ENCODE measurements at places on chromosomes 11 and 22.

- no peak for DNase-seq
Measured at GRCh38 chr11:114914231-114915005, 236.1 kb downstream of the NXPE2 start.

DNA sequence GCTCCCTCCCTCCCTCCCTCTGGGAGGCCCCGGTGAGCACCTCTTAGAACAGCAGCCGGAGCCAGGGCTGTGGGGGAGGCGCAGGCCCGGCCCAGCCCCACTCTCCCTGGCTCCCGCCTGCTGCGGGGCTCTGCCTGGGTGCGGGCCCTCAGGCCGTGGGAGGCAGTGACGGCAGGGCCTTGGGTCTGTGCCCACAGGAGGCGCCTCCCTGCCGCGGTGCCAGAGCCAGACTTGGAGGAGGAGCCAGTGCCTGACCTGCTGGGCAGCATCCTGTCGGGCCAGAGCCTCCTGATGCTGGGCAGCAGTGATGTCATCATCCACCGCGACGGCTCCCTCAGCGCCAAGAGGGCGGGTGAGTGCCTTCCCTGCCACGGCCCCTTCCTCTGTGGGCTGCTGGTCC, 9.5 kb downstream of the IRF7 start:
- no peak for DNase-seq

- no peak for DNase-seq
Measured at GRCh38 chr22:49155770-49156580, 671.7 kb downstream of the BRD1 start.

- DNase-seq, result peak; percentile 35
Measured at GRCh38 chr22:23315341-23315917, 135.1 kb downstream of the BCR start.

DNA sequence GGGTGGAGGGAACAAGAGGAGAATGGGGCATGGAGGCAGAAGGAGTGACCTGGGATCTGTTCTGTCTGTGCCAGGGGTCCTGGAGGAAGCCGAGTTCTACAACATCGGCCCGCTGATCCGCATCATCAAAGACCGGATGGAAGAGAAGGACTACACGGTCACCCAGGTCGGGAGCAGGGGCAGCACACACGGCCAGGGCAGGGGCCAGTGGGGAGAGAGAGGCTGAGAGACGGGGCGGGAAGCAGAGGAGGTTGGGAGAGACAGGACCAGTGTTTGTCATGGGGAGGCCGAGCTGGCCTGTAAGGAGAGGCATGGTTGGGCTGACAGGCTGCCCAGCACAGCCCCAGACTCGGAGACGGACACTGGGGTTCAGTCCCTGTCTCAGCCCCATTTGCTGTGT, 4.7 kb downstream of the KCTD17 start:
- DNase-seq, result no peak

DNA sequence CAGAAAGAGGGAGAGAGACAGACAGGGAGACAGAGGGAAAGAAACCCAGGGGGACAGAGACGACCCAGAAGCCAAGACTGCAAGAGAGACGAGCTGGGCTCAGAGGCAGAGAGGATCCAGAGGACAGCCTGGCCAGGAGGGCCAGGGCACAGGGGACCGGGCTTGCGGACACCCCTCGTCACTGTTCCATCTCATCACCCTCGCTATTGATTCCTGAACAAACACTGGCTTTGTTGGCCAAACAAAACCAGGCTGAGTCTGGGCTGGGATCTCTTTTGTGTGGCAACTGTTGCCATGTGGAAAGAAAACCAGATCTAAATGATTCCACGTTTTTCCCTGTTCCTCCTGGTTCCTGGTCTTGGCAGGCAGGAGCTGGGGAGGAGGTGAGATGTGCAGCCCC, 339.4 kb downstream of the MN1 start:
- DNase-seq, result no peak

DNA sequence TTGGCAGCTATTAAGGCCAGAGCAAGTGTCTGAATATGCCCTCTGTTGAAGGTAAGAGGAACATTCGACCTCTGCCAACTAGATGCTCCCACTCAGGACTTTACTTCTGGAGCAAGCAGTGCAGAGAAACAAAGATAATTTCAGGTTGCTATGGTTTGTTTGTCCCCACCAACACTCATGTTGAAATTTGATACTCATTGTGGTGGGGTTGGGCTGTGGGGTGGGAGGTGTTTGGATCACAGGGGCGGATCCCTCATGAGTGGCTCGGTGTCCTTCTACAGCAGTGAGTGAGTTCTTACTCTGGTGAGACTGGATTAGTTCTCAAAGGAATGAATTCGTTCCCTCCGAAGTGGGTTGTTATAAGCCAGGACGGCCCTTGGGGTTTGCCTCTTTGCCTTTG, 12.0 kb downstream of the OR8A1 start:
- DNase-seq, result no peak

- no peak for DNase-seq
Measured at GRCh38 chr11:72001834-72002591, 3.3 kb downstream of the IL18BP start.

DNA sequence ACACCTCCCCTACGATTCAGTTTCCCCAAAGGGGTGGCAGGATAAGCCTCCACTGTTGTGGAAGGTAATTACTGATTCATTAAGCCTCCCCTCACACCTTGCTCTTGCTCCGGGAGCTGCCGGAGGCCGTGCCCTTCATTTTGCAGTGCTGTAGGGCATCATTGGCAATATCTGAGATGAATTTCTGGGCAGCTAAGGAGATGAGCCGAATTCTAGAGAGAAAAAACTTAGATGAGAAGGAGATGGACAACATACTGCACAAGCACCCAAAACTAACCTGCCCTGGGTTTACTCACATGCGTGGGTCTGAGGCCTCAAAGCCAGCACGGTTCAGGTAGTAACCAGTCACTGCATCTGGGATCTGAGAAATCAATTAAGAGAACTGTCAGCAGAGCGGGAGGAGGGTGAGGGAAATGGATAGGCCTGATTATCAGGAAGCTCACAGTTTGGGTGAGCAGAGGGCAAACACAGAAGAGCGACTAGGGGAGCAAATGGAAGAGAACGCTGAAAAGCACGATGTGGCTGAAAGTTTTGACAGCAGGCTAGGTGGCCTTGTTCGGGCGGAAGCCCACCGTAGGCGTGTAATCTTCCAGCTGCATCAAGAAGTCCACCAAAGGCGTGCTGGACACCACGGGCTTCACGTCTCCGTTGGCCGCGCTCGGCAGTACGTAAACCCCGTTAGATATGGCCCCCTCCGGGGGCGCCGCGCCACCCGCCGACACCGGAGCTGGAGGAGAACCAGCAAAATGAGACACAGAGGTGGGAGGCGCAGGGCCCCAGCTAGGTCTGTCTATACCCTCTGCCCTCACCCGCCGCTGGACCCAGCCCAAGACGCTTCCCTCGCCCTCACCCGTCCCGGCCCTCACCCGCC, 689 bp downstream of the TAF10 start:
- no peak for DNase-seq

DNA sequence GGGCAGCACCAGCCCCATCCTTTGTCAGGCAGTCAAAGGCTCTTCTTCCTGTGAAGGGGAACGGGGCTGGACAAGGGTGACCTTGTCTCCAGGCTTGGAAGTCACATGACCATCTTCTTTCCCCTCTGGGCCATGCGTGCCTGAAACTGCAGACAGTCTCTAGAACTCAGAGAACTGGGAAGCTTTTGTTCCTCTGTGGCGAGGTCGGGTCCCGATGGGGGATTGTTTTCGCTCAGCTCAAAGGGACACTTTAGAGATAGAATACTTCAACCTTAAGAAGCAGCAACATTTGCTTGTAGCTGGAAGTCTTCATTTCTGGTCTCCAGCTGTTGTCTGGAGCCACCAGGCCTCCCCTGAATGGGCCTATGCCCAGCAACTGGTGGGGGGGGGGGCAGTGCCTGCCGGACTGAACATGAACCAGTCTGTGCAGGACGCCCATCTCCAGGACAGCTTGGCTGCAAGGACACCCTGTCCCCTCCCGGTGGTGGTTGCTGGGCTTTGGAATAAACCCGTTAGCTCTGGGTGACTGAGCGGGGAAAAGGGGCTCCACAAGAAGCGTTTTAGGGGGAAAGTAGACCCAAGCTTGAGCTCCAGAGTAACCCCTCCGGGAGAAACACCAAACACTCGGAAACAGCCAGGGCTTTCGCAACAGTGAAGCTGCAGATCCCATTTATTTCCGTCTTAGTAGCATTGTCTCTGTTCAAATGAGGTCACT, 55.7 kb upstream of the EMID1 start:
- DNase-seq, result no peak

DNA sequence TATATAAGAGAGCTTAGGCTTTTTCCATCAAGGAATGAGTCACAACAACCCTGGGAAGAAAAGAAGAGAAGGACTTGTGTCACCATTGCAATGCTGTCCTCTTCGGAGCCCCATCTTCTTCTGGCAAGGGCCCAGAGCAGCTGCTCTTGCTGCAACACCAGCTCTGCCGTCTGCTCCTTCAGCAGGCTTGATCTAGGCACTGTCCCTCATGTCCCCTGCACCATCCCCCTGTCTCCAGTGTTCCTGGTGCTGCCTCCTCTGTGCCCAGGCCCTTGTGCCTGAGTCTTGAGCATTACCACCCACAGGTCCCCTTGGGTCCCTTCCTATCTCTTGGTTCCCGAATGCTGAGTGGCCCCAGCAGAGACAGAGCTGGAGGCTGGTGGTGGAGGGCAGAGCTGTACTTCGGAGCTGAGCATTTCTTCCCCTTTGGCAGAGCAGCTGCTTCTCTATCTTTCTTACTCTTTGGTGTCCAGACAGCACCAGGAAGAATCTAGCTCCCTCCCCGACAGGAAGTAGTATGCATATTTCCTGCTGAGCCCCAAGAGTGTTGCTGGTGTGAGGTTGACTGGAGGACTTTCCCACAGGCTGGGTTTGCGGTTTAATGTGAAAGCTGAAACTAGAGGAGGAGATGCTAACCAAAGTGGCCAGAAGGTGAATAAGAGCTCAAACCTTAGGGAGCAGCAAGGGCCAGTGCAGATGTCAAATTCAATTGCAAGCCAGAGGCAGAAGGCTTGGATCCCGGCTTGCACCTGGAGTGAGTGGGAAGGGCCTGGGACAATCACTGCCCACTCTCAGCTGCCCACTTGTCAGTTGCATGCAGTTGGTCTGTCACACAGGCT, 27.8 kb downstream of the WEE1 start:
- DNase-seq, result peak; percentile 74

DNA sequence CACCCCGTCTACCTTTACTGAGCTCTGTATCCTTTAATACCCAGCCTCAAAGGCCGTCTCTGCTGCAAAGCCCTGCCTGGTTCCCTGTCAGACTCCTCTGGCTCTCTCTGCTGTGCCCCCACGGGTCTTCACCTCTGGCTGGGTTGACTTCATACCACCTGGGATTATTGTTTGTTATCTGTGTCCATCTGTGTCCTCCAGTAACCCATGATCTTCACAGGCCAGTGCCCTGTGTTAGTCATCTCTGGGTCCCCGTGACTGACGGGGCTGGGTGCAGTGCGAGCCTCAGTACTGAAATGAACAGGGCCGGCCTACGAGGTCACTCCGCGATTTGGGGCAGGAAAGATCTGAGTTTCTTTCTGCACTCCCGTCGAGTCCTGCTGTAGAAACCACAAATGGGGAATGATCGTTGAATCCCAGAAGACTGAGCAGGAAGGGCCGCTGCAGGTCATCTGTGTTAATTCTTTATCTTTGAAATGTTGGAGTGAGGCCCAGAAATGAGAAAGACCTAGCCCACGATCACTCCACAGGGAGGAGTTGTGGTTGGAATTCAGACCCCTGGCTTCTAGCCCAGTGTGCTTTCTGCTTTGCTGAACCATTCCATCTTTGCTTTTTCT, 12.3 kb upstream of the TUB start:
- no peak for DNase-seq

- DNase-seq, result no peak
Measured at GRCh38 chr11:28822576-28822975, 714.4 kb downstream of the METTL15 start.

GRCh38 chr22:47292546-47293320, 530.3 kb downstream of the TBC1D22A start:
- DNase-seq, result no peak

- no peak for DNase-seq
Measured at GRCh38 chr11:88626216-88626615, 288.7 kb upstream of the CTSC start.

- peak; percentile 31 for DNase-seq
Measured at GRCh38 chr22:20080445-20080775, 369 bp downstream of the DGCR8 start.
